ENCODE measurements at places on chromosomes 11 and 22. TPM values are rescaled to one million over a fixed set of nuclear protein-coding genes. Genes with fewer than 3 reads are reported as not detected.

DNA sequence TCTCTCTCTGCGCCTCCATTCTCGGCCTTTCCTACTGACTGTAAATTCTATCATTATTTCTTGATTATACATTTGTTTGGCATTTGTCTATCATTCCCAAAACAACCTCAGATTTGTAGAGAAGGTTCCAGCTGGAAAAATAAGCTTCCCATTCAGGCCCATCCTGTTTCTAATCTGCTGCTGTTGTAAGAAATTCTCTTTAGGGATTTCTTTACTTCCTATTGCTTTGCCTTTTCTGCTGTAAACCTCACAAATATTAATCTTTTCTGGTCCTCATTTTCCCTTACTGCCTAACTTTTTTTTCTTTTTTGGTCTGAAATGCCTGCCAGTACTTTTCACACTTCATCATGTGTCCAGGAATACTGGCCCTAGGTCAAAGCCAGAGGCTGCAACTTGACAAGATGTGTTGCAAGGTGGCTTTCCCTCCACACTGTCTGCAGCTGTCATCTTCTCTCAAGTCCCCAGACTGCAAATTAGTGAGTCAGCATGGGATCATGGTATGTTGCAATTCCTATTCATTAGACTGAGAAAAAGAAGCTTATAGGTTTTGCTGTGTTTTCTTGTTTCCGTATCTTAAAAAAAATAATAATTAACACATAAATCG is 858.7 kb upstream of the CHORDC1 start:
- DNase-seq, result no peak

Gene TUB
- 21.4 TPM for total RNA-seq

- DNase-seq, result no peak
These were observed 281.8 kb downstream of the NTM start for GRCh38 chr11:131652231-131652630.

Gene DNAJB13
- not detected for total RNA-seq

Gene FGF4
- not detected for total RNA-seq

- no peak for DNase-seq
These were observed 71.8 kb downstream of the ATG16L2 start for GRCh38 chr11:72885749-72886609.

DNA sequence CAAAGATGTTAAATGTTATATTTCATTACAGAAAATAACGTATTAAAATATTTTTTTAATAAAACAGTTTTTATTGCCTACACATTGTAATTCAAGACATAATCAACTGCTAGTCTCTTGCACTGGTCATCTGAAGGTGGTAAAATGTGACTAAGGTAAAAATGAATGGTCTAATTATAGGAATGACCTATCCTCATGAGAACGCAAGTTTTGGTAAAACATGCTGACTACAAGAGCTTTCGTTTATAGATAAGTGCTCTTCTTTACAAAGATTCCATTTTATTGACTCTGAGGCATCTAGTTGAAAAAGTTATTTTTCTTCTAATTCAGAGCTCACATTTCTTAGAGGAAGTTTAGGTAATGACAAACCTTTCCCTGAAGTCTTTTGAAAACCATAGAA is 27.3 kb downstream of the LUZP2 start:
- no peak for DNase-seq

DNA sequence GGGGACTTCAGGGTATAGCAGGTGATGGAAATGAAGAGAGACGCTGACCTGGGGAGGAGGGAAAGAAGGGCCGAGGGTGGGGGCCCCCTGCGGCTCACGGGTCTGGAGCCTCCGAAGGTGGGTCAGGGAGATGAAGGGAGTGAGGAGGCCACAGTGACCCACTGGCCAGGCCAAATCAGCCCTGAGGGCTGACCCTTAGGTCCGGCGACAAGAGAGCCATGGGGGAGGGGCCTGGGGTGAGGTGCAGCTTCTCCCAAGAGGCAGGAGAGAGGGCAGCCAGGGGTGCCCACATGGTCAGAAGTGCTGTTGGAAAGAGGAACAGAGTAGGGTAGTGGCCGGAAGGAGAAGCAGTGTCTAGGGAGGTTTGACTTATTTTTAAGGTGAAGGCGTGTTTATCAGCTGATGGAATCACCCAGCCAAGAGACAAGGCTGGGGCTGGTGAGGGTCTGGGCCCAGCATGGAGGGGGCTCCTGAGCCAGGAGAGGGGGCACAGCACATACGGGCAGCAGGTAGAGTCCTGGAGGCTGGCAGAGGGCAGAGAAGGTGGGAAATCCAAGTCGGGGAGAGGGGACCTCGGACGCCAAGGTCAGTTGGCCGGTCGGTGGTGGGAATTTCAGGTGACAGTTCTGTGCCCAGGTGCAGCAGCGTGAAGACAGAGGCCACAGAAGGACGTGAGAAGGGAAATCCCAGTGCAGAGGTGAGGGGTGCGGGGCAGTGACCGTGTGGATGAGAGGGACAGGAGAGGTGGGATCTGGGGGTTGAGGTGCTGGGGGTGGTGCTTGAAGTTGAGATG is 49.0 kb downstream of the LINC01488 start:
- DNase-seq, result no peak

DNA sequence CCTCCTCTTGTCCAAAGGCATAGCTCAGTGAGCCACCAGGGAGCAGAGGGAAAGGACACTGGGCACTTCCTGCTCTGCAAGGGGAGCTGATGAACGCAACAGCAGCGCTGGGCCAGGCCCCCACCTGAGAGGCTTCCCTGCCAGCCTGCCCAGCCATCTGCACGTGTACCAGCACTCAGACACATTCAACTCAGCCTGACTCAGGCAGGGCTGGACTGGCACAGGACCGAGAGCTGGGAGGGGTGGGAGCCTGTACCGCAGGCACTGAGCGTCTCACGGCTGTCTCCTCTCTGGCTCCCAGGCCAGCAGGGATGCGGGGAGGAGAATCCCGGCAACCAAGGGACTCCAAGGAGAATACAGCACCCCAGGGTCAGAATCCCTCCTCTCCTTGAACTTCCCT is 411.8 kb downstream of the CTTN start:
- no peak for DNase-seq

Gene NELL1
- total RNA-seq, result not detected

DNA sequence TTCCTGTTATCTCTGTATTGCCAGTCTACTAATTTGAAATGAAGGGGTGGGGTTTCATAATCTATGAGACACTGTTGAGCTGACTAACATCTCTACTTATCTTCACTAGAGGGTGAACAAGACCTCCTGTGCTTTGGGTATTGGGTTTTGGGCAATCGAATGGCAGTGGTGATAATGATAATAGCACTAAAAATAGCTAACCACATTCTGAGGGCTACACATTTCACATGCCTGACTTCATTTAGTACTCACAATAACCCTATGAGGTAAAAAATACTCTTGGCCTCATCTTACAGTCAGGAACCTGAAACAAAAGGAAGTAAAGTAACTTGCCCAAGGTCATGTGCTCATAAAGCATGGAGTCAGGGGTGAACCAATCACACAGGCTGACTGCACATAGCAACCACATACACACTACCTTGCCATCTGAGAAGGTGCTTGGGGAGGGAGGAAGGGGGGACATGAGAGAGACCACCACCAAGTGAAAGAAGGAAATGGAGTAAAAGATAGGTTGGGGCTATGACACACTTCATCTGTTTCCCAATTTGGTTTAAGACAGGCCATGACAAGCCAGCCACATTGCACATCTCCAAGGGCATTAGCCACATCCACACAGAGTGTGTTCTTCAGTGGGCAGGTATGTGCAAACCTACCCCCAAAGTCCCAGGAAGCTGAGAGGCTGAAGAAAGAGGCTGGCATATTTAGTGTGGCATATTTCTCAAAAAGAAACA is 387.6 kb upstream of the DDI1 start:
- DNase-seq, result no peak

DNA sequence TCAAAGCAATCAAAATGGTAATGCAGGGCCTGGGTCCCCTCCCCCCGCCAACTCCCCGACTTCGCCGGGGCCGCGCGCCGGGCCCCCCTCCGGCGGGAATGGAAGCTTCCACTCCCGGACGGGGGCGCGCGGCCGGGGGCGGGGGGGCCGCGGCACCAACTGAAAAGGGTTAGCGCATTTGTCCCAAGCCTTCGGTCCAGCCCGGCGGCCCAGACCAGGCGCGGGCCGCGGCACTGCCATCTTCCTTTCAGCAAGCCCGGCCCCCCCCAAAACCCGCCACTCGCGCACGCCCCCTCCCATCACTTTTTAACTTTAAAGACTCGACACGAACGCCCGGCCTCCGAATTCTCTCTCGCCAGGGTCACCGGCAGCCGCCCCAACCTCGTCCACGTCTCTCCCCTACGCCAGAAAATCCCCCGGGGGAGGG is 2.8 kb downstream of the PHF21B start:
- DNase-seq, result no peak

DNA sequence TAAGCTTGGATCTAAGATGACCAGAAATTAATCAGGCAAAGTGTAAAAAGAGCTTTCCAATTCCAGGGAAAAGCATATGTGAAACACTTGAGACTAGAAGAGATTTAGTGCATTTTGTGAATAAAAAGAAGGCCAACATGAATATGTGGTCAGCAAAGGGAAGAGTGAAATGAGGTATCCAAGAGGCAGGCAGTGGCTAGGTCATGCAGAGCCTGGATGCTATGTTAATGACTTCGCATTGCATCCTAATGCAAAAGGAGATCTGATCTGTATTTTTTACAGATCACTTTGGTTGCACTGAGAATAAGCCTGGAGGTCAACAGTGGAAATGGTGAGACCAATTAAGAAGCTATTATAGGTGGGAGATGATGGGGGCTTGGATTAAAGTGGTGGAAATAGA is 641.3 kb upstream of the CCDC90B start:
- no peak for DNase-seq

DNA sequence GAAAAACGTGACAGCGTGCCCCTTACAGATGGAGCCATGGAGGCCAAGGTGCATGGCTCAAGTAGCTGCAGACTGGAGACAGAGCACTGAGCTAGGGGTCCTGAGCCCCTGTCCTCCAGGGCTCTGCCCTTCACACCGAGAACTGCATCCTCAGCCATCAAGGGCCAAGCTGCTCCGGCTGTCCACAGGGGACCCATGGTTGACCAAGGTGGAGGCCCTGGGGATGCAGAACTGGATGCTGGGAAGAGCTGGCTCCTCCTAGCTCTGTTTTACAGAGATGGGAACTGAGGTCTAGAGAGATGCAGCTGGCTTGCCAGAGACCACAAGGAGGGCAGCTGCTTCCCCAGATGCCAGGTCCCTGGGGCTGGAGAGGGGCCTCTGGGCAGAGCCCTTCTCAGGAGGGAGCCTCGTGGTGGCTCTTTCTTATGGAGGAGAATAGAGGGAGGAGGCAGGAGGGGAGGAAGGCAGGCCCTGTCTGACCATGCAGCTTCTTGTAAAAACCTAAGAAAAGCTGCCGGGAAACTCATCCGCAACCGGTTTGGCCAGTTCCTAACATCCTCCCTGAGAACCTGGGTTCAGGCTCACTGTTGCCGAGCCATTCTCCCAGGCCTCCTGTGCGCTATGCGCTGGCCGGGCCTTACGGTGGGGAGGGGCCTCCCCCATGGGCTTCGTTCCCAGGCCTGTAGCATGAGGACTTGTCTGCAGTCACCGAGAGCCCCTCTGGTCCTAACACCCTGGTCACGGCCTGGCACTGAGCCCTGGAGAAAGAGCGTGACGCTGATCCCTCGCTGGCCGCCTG is 80.6 kb downstream of the WNT7B start:
- peak; percentile 60 for DNase-seq

GRCh38 chr11:102007567-102008437 is 39.4 kb upstream of the CFAP300 start:
- no peak for DNase-seq

DNA sequence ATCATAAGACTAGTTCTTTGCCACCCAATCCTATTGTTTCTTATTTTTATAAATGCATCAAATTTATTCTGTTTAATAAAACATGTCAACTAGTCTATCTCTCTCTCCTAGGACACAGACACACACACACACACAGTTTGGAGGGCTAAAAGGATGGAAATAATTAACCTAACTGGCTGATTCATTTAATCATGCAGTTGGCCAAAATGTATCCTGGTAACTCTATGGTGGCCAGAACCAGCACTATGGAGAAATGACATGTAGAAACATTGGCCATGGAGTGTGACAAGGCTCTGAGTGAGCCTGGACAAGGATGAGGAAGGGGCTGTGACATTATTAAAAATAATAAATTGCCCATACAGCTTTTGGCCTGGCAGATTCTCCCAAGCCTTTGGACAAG is 64.1 kb downstream of the CLPB start:
- DNase-seq, result no peak

DNA sequence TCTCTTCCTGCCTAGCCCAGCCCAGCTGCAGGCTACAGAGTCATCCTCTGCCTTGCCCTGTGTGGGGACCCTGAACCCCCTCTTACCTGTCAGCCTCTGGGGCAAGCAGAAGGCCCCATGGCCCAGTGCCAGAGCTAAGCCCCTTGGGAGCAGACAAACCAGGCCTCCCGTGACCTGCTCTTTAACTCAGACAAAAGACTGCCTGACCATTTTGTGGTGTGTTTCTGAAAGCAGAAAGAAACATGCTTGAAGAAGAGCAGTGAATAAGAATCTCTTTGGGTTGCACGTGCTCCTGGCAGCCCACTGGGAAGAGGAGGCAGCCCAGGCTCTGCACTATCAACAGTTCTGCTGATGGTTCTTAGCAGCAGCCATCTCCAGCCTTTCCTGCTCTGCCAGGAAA is 118.6 kb downstream of the GRIK4 start:
- no peak for DNase-seq

DNA sequence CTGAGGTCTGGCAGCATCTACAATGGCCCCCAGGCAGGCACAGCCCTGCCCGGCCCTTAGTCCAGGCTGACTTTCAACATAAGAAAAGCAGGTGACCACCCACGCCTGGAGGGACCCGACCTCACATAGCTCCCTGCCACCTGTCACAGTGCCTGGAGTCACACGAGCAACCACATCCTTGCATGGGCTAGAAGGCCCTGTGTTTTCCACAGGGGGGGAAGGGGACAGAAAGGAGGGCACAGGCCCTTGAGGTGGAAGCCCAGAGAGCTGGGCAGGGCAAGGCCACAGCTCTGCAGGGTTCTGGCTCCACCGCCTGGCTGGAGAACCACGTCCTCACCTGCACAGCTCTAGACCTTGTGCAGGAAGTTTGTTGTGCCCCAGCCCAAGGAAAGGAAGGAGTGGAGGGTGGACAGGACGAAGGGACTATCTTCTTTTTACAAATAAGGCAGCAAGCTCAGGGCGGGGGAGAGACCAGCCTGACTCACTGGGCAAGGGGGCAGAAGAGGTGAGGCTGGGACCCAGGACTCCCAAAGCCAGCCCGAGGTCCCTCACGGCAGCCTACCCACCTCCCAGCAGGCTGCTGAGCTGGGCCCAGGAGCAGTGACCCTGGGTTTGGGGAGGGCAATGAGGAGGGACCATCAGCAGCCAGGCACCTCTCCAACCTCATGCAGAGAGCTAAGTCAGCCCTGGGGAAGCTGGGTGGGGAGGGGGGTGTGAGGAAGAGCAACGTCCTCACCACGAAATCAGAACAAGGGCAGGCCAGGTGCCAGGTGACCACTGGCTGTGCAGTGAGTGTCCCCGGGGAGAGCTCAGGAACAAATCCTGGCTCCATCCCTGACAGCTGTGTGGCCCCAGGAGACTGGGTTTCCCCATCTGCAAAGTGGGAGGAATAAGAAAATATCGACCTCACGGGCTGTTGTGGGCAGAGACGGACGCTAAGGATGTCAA is 4.3 kb downstream of the C1QTNF6 start:
- DNase-seq, result peak; percentile 52

Gene TECTA
- total RNA-seq, result 0.78 TPM
